CD8-positive, alpha-beta memory T cell (primary cell): ENCODE measurements at places on chromosomes 12 and 14. TPM values are rescaled to one million over a fixed set of nuclear protein-coding genes. Genes with fewer than 3 reads are reported as not detected.
A peak's percentile ranks its signal among the peaks of the same experiment; 100 is the strongest.

GRCh38 chr14:98888927-98889835 lies 382.8 kb downstream of the BCL11B start:
- H3K27ac ChIP-seq, result no peak overlapping the region
- no peak overlapping the region for H3K4me3 ChIP-seq

DNA sequence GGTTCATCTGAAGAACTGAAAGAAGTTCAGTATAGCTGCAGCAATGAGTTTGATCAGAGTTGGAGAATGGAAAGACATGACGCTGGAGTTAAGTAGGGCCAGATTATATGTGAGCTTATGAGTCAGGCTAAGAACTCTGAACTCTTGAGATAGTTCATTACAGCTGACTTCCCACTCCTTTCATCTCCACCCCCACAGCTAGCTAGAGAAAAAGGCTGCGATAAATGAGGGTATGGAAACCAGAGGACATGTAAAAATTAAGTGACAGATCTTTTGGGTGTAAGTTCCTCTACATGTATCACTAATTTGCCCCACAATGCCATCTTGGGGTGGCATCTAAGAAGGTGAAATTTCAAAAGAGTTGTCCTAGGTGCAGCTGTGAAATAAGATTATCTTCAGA lies 28.6 kb downstream of the PYM1 start:
- peaks cover 3% of the 10 kb centered on the region for H3K36me3 ChIP-seq
- no peaks in the 10 kb centered on the region for H3K27me3 ChIP-seq
- no peak for DNase-seq
- peaks cover 7% of the 10 kb centered on the region for H3K4me1 ChIP-seq
- H3K4me3 ChIP-seq, result peak overlapping the region; percentile 19
- no peak overlapping the region for H3K27ac ChIP-seq

DNA sequence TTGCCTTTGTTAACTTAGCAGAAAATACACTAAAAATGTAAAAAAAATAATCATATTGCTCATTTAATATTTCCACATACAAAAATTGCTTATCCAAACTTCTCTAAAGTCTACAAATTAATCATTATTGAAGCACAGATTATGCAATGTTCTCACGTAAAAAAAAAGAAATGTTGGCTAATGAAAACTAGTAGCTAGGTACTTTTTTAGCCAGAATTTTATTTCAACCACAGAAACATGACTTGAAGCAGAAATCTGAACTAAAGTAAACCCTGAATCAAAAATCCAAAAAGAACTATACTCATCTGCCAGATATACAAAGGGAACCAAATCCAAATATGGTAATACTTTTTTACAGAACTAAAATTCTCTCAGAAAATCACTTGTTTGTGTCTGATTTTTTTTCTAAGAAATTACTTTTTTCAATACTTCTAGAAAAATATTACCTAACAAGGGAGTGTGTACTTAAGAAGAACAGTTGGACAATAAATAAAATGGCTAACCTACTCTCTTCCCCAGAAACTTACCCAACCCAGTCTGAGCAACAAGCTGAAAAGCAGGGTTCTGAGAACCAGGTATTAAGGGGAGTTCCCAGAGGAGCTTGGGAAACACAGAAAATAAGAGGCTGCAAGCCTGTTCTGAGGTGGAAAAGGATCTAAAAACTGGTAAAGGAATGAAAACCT lies 78.4 kb upstream of the RAP1B start:
- H3K27ac ChIP-seq, result no peak overlapping the region
- H3K4me3 ChIP-seq, result no peak overlapping the region
- DNase-seq, result no peak
- H3K27me3 ChIP-seq, result no peaks in the 10 kb centered on the region

GRCh38 chr12:57146961-57147944 lies at the start of gene LRP1-AS:
Gene LRP1-AS (minus strand): TSS chr12:57147619.
- H3K27me3 ChIP-seq, result no peaks in the 10 kb centered on the region
- no peak for DNase-seq
- no peak within 1 kb of the TSS for H3K4me3 ChIP-seq
- H3K36me3 ChIP-seq, result no peaks in the 10 kb centered on the region

The SVOP gene
- total RNA-seq, result not detected
